Inflammatory macrophage (primary cell): ENCODE measurements at places on chromosomes 13 and 19.

GRCh38 chr13:99197117-99197651 is 3.5 kb upstream of the UBAC2 start:
- DNase-seq: no peak

- no peak for DNase-seq
Observed at GRCh38 chr19:16268676-16269319, 55.8 kb upstream of the KLF2 start.

DNA sequence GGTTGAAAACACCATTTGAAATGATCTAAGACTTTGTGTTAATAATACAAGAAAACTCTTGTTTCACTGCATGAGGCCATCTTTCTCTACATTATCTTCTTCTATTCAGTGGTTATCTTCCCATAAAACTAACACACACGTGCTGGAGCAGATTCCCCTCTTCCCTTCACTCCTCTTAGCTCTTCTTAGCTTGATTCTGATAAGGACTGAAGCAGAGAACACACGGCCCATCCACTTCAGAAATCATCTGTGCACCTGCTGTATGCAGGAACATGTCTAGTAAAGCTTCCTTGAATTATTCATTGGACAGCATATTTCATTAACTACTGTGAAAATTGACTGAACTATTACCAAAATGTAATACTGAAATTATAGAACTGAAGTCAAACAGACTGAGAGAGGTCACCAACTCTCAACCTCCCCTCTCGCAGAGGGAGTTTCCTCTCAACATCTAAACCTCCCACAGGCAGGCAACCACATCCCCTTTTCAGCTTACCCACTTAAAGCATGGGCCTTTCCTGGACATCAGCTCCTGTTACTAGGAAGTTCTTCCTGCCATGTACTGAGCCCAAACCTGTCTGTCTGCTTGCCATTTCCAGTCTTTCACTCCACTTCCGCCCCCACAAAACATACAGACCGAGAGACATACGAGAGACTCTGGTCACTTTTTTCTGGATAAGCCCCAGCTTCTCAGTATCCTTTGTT is 113.9 kb downstream of the CRYL1 start:
- DNase-seq: peak; percentile 88

- DNase-seq: no peak
Observed at GRCh38 chr13:35830850-35831450, 300.2 kb downstream of the DCLK1 start.

GRCh38 chr13:23129331-23129730 is 51.4 kb upstream of the SGCG start:
- peak; percentile 49 for DNase-seq

DNA sequence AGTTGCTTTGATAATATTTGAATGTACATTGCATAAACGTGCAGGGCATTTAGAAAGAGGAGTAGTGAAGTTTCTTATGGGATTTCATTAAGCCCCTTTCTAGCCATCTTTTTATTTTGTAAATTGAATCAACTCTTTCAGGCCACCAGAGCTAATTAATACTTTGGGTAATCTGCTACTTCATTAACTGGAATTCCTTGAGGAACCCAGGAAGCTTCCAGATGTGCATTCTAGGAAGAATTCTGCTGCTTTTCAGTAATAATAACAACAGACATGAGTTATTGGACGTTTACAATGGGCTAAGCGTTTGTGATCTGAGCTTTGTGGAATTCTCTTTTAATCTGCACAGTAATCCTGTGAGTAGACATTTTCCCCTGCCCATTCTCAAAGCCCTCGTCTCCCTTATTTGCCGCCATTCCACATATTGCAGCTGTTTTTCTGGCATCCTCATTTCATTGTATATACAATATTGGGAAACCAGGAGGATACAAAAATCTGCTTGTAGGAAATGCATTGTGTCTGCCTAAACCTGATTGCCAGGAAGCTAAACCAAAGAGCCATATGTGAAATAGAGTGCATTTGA is 103.9 kb downstream of the HS6ST3 start:
- DNase-seq: no peak

GRCh38 chr19:37243206-37243632 is 25.2 kb downstream of the ZNF383 start:
- no peak for DNase-seq

GRCh38 chr19:17950310-17951156 is 16.4 kb upstream of the KCNN1 start:
- DNase-seq: peak; percentile 30

DNA sequence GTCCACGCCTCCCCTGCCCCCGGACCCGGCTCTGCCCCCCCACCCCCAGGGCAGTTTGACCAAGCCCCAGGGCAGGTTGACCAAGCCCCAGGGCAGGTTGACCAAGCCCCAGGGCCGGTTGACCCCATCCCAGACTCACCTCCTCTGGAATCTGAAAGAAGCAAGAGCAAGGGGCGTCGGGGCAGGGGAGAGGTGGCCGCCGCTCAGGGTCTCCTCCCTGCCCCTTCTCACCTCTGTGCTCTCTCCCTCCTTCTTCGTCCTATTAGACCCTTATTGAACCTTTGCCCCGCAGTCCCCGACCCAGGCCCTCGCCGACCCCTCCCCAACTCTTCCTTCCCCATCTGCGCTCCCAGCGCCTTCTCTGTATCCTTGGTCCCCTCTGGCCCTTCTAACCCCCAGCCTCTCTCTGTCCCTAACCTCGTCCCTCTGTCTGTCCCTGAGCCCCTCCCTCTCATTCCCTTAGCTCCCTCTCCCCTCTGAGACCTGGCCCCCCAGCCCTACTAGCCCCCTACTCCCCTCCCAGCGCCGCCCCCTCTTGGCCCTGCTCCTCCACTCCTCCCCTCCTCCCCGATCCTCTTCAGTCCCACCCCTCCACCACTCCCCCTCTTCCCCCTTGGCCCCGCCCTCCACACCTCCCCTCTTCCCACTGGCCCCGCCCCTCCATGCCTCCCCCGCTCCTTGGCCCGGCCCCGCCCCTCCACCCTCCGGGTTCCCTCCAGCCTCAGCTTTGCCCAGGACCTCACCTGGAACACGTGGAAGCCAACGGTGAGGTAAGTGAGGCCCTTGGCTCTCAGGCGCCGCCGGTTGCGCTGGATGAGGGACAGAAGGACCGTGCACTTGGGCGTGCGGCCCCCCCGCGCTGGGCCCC is 7.6 kb downstream of the CAPN12 start:
- DNase-seq: no peak

DNA sequence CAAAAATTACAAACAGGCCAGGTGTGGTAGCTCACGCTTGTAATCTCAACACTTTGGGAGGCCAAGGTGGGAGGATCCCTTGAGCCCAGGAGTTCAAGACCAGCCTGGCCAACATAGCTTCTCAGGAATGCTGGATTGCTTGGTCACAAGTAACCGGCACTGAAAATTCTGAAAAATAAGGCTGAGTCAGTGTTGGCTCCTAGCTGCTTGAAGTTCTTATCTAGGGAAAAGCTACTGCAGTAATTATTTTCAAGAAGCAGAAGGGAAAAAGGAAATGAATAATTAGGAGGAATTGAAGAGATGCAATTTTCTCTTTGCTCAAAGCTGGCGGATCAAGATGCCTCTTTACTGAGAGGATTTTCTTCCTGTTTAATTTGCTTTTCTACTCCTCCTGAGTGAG is 75.0 kb upstream of the GTF3A start:
- DNase-seq: no peak

- peak; percentile 34 for DNase-seq
Observed at GRCh38 chr19:39133431-39134270, 8.1 kb downstream of the PAK4 start.

DNA sequence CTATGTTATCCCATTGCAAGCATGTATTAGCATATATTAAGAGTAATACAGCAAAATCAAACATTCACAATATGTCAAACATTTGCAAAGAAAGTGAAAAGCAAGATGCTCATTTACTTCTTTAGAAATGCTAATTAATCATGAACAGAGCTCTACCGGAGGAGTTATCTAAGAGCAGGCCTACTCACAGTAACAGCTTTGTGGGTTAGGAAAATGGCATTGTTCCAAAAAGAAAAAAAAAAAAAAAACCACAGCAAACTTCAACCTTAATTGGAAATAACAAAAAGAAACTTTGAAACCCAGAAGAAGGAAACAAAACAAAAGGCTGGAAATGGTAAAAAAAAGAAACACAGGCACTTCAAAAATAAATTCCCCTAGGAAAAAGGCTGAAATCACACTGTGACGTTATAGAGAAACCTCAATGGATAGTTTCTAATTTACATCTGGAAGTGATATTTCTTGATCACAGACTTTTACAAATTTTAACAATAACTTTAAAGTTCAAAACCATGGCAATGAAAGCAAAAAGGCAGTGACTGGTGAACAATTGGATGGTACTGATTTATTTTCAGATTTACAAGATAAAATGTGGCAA is 1236.8 kb upstream of the SPRY2 start:
- no peak for DNase-seq

- peak; percentile 13 for DNase-seq
Observed at GRCh38 chr19:30649934-30650614, 277.9 kb downstream of the ZNF536 start.

GRCh38 chr13:110834572-110834971 is 80.3 kb downstream of the ANKRD10 start:
- DNase-seq: no peak

DNA sequence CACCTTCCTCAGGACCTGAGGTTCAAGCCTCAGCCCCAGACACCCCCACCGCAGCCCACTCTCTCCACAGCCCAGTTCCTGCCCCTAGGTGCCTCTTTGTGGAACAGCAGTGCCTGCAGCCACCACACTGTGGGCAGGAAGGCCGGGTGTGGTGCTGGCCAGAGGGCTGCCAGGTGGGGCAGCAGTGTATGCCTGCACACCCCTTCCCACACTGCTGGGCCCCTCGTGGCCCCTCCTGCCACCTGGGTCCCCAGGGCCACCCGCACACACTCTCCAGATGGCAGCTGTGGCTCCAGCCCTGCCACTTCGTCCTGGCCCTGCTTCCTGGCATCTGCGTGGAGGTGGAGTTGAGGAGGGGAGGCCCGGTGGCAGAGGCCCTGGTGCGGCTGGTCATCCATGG is 35.1 kb downstream of the HPN start:
- DNase-seq: no peak

- no peak for DNase-seq
Observed at GRCh38 chr13:27336014-27336673, 65.5 kb downstream of the RASL11A start.

GRCh38 chr19:40799558-40800338 is 757 bp downstream of the EGLN2 start:
- peak; percentile 68 for DNase-seq

DNA sequence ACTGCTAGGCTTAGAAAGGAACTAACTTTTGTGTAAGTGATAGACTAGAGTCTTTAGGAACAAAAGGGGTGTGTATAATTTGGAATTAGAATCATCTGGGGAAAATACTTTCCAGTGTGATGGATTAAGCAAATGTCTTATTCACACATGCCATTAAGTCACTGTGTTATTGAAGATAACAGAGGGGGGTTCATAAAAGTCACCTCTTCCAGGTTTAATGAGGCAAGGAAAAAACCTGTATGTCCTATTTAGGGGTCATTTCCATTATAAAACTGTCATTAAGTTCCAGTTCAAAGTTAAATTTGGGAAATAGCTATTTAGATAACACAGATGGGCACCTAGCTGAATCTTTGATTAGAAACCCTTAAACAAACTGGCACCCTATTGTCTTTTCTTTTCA is 505.0 kb upstream of the GPC6 start:
- no peak for DNase-seq

GRCh38 chr19:56601375-56601774 is 6.3 kb downstream of the ZNF71 start:
- no peak for DNase-seq

GRCh38 chr13:20221772-20222171 is 10.3 kb downstream of the GJB6 start:
- peak; percentile 99 for DNase-seq

GRCh38 chr13:51246418-51247277 is 24.4 kb downstream of the FAM124A start:
- no peak for DNase-seq

- DNase-seq: no peak
Observed at GRCh38 chr13:35136585-35136984, 194.5 kb downstream of the NBEA start.

DNA sequence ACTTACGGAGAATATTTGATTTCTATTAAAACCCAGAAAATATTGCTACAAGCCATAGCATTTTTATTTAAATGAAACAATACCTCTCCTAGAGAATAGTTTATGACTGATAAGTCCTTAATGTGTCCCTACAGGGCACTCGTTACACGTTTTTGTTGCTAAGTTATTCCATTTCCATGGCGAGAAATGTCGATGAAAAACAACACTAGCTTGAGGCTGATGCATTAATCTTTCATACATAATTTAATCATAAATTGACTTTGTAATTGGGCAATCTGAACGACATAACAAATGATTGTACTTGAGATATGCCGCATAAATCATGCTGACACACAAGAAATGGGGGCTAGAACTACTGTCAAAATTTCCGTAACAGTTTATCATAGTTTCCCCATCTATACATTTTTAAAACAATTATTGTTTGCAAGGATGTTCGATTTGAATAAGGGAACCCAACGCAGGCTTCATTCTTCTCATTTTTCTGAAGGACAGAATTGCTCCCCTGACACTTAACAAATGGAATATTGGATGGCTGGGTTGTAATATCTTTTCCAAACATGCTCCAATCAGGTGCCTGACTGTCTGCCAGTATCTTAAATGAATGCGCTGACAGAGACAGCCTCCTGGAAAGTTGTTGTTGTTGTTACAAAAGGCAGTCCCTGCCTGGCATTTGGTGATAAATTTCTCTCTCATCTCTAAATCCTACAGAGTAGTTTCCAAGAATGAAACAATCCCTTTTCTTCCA is 61.9 kb downstream of the FLT1 start:
- no peak for DNase-seq

GRCh38 chr13:69324090-69324886 is 783.3 kb upstream of the ATXN8OS start:
- no peak for DNase-seq

- DNase-seq: no peak
Observed at GRCh38 chr13:46982856-46983582, 86.2 kb upstream of the HTR2A start.

- no peak for DNase-seq
Observed at GRCh38 chr19:23718802-23719201, 31.8 kb upstream of the ZNF675 start.

GRCh38 chr19:38781058-38781457 is 7.7 kb upstream of the LGALS7 start:
- DNase-seq: no peak

DNA sequence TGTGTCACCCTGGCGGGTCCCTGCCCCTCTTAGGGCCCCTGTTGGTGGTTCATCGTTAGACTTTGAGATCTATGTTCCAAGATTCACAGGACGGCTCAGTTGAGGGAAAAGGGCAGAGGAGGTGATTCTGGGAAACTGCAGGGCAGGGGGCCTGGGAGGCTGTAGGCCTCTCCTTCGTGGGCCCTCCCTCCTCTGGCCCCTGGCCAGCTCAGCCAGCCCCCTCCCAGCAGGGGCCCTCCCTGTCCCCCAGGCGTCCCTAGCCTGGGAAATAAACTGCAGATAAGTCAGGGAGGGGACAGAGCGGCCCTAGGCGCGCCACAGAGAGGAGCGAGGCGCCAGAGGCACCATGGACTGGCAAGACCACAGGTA is 6.5 kb downstream of the HIF3A start:
- no peak for DNase-seq

- DNase-seq: no peak
Observed at GRCh38 chr19:28539759-28540158, 673.2 kb downstream of the UQCRFS1 start.

- no peak for DNase-seq
Observed at GRCh38 chr19:56351208-56351607, 36.6 kb upstream of the ZSCAN5A start.

GRCh38 chr13:66139701-66140100 is 1090.4 kb downstream of the PCDH9 start:
- DNase-seq: no peak
